ENCODE measurements at places on chromosomes 1 and 21.

DNA sequence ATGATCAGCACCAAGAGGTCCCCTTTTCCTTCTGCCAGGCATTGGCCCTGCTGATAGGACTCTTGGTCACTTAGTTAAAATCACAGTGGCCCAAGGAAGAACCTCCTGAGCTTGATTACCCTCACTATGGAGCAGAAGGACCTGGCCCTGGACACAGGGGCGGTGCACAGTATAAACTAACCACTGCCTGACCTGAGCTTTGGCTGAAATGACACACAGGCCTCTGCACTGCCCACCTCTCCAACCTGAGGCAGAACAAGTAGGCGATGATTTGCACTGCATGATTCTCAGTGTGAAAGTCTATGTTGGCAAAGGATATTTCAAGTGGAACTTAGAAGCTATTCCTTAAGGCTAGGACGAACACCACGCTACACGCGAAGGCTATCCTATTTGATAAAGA lies 48.5 kb downstream of the CAPN2 start:
- no peak for DNase-seq

GRCh38 chr1:1594602-1595260 lies 5.2 kb downstream of the FNDC10 start:
- DNase-seq, result no peak

DNA sequence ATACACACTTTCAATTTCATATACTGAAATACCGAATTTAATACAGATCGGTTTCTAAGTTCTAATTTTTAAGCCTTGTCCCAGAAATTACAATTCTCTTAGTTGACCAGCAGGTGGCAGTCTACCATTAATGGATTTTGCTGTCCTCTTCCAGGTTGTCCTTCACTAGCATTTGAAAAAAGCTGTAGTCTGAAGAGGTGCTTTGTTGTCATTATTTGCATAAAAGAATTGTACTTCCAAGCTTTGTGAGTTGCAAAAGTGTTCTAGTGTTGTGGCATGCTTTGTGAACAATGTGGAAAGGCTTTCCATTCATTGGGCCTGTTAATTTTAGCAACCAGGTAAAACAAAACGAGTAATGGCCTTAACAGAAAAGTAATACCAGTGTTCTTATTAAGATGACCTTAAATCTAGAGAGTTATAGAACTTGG lies 193.6 kb downstream of the RPS6KC1 start:
- DNase-seq, result peak; percentile 60

- no peak for DNase-seq
Observed at GRCh38 chr21:26118938-26119540, 51.5 kb downstream of the APP start.

- DNase-seq, result no peak
Observed at GRCh38 chr21:38178653-38179470, 77.9 kb upstream of the KCNJ15 start.

- no peak for DNase-seq
Observed at GRCh38 chr21:45982092-45982757, 655 bp downstream of the COL6A1 start.

GRCh38 chr1:83747853-83748482 lies 251.0 kb downstream of the TTLL7 start:
- no peak for DNase-seq

DNA sequence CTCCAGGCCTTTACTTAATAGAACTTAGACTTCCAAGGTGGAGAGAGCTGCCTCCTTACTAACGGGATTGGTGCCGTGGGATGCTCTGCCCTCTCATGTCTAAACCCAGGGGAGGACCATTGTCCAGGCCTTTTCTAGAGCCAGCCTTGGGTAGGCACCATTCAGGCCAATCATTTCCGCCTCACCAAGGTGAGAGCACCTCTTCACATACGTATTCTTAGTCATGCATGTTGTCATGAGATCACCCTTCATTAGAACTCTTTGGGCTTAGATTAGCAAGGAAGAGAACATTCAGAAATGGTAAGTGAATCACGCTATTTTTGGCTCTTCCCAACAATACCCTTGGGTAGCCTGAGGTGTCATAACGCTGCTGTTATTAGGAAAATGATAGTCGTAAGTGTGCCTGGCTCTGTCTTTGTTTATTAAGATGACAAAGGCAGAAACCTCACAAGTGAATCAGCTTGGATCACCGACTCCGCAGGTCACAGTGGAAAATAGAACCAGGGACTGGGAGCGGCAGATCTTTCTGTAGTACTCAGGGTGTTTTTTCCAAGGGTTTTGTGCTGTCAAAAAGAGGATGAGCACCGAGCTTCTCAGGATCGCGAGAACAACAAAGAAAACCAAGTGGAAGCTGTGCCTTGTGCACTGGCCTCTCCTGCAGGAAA lies 55.0 kb downstream of the HUNK start:
- DNase-seq, result no peak
